ENCODE measurements at places on chromosomes 1 and 21. TPM values are rescaled to one million over a fixed set of nuclear protein-coding genes. Genes with fewer than 3 reads are reported as not detected.

DNA sequence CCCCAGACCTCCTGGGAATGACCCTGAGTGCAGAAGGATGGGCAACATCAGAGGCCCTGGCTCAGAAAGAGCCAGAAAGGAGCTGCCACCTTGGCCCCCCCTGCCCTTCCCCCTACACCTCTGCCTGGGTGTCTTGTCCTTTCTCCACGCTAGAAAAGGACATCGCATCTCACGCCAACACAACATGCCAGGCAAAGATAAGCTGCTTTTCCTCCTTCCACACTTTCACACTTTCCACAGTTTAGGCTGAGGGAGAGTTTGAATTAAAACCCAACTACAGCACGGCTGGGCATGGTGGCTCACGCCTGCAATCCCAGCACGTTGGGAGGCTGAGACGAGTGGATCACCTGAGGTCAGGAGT is 109.5 kb downstream of the SPSB1 start:
- no peak for DNase-seq

- no peak for DNase-seq
Observed at GRCh38 chr21:42317341-42317741, 2.1 kb upstream of the TFF3 start.

DNA sequence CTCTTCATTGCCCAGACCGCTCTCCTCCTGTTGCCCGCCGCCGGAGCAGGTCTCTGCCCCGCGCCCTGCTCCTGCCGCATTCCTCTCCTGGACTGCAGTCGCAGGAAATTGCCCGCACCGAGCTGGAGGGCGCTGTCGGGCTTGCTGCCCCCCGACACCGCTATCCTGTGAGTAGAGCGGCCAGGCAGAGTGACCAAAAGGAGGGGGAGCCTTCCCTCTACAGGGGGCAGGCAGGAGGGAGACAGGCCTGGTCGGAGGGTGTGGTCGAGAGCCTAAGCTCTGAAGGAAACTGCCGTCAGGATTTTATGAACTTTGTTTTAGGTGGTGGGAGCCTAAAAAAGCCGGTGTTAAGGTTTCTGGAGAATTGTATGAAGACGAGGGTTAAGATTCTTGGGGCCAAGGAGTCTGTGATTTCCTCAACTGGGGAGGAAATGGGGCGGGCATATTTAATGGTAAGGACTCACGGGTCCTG is 517 bp downstream of the LRIG2 start:
- no peak for DNase-seq

GRCh38 chr1:178934546-178934945 is 63.7 kb upstream of the ANGPTL1 start:
- DNase-seq, result no peak

The KLF17 gene
- polyA plus RNA-seq, result not detected

The H3-3A gene
- polyA plus RNA-seq, result 1,623 TPM

The ALPL gene
- 59.4 TPM for polyA plus RNA-seq

The G0S2 gene
- polyA plus RNA-seq, result 17.2 TPM

The TMEM82 gene
- 6.1 TPM for polyA plus RNA-seq

The CELF3 gene
- 0.40 TPM for polyA plus RNA-seq
